Osteocyte (in vitro differentiated cells): ENCODE measurements at places on chromosomes 2 and 18. TPM values are rescaled to one million over a fixed set of nuclear protein-coding genes. Genes with fewer than 3 reads are reported as not detected.
A peak's percentile ranks its signal among the peaks of the same experiment; 100 is the strongest.

- DNase-seq: no peak
- no peaks in the 10 kb centered on the region for H3K27me3 ChIP-seq
- H3K4me3 ChIP-seq: no peak overlapping the region
- no peaks in the 10 kb centered on the region for H3K4me1 ChIP-seq
- H3K36me3 ChIP-seq: peaks cover 29% of the 10 kb centered on the region
- no peak overlapping the region for H3K27ac ChIP-seq
Measured at GRCh38 chr2:105834931-105835330, 90.2 kb downstream of the NCK2 start.

The QPCT gene
- not detected in 2 replicates for total RNA-seq

- peak overlapping the region; percentile 81 for H3K27ac ChIP-seq
- peaks cover 73% of the 10 kb centered on the region for H3K4me1 ChIP-seq
- H3K27me3 ChIP-seq: no peaks in the 10 kb centered on the region
Measured at GRCh38 chr2:231129216-231129615, 4.4 kb upstream of the HTR2B start.

The TXNDC2 gene
- total RNA-seq: 0.11 and 0.29 TPM in 2 replicates

- H3K4me3 ChIP-seq: no peak overlapping the region
- H3K4me1 ChIP-seq: peaks cover 10% of the 10 kb centered on the region
- no peak overlapping the region for H3K27ac ChIP-seq
- peaks cover 18% of the 10 kb centered on the region for H3K27me3 ChIP-seq
Measured at GRCh38 chr2:158753641-158754611, 41.2 kb upstream of the DAPL1 start.

GRCh38 chr2:128375454-128375853 is 56.8 kb upstream of the HS6ST1 start:
- no peak overlapping the region for H3K27ac ChIP-seq
- no peaks in the 10 kb centered on the region for H3K36me3 ChIP-seq
- H3K27me3 ChIP-seq: no peaks in the 10 kb centered on the region
- H3K4me1 ChIP-seq: peaks cover 41% of the 10 kb centered on the region
- no peak for DNase-seq

DNA sequence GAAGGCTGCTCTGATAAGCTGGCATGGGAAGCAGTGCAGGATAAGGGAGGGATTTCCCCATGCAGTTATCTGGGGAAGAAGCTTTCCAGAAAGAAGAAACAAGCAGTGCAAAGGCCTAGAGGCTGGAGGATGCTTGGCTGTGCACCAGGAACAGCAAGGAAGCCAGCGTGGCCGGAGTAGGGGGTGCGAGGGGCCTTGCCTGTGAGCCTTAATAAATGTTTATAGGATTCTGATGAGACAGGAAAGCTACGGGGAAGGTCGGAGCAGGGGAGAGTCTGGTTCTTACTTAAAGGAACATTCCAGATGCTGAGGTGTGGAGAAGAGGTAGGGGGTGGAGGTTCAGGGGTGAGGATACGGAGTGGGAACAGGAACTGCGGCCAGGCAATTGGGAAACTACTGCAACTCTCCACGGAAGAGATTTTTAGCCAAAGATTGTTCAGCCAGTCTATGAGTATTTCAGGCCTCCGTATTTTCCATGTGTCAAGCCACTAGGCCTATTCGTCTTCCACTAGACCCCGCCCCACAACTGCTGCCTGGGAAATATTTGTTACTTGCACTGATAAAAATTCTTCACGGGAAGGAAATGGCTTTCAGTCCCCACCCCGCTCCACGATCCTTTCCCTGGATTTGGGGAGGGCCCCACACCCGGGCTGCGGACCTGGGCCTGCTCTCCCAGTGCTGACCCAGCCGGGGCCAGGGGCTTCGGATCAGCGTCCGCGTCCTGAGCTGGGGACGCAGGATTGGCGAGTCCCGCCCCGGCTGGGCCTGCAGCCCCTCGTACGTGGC is 516 bp downstream of the EIF2AK2 start:
- no peak for DNase-seq
- peak overlapping the region; percentile 93 for H3K27ac ChIP-seq
- H3K4me3 ChIP-seq: peak overlapping the region; percentile 88
- H3K36me3 ChIP-seq: peaks cover 18% of the 10 kb centered on the region

- no peak overlapping the region for H3K4me3 ChIP-seq
- peaks cover 21% of the 10 kb centered on the region for H3K4me1 ChIP-seq
- H3K27me3 ChIP-seq: no peaks in the 10 kb centered on the region
- peak; percentile 62 for DNase-seq
- no peak overlapping the region for H3K27ac ChIP-seq
- peaks cover 37% of the 10 kb centered on the region for H3K36me3 ChIP-seq
Measured at GRCh38 chr2:238022594-238023157, 38.1 kb upstream of the SCLY start.

The ZNF396 gene
- total RNA-seq: 1.9 and 2.2 TPM in 2 replicates

GRCh38 chr2:151826737-151827157 is 1.5 kb downstream of the ARL5A start:
- no peak for DNase-seq
- H3K27me3 ChIP-seq: no peaks in the 10 kb centered on the region
- no peaks in the 10 kb centered on the region for H3K36me3 ChIP-seq
- peaks cover 38% of the 10 kb centered on the region for H3K4me1 ChIP-seq

DNA sequence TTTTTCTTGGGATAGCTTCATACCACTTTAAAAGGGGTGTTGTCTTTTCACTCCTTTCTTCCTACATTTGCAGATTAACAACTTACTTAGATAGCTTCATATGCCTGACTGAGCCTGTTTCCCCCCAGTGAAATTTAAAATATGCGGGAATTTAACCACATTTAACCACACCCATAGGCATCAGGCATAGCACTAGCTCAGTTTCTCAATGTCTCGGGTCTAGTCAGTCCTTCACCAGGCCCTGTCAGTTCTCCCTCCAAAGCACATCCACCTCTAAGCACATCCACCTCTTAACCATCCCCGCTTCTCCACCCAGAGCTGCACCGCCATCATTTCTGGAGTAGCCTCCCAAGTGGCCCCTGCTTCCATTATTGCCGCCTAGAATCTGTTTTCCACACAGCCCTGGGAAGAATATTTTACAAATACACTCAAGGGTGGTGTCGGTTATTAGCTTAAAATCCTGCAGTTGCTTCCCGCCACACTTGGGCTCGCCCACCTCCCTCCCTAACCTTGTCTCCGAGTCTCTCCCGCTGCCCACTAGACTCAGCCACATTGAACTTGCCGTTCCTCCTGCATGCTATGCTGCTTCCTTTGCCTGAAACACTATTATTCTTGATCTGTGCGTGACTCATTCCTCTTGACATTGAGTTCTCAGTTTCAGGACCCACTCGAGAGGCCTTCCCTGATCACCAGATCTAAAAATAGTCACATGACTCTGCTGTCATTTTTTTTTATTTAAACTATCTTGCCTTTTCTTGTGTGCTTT is 68.3 kb downstream of the SPTBN1 start:
- H3K4me3 ChIP-seq: peak overlapping the region; percentile 38
- H3K4me1 ChIP-seq: peaks cover 65% of the 10 kb centered on the region
- H3K36me3 ChIP-seq: peaks cover 31% of the 10 kb centered on the region
- no peak for DNase-seq
- no peaks in the 10 kb centered on the region for H3K27me3 ChIP-seq

- DNase-seq: no peak
- H3K36me3 ChIP-seq: peaks cover 6% of the 10 kb centered on the region
- H3K4me3 ChIP-seq: no peak overlapping the region
- no peaks in the 10 kb centered on the region for H3K27me3 ChIP-seq
Measured at GRCh38 chr2:214005337-214005736, 405.5 kb upstream of the VWC2L start.

DNA sequence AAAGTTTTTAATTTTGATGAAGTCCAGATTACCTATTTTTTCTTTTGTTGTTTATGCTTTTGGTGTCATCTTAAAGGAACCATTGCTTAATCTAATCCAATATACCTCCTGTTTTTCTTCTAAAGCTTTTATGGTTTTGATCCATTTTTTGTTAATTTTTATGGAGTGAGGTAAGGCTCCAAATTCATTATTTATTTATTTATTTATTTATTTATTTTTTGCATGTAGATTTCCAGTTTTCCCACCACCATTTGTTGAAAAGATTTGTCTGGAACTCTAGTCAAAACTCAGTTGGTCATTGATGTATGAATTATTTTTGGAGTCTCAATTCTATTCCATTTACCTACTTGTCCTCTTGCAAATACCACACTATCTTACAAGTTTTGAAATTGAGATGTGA is 99.4 kb upstream of the RBMS1 start:
- no peak overlapping the region for H3K27ac ChIP-seq
- no peaks in the 10 kb centered on the region for H3K4me1 ChIP-seq
- no peak for DNase-seq
- H3K27me3 ChIP-seq: no peaks in the 10 kb centered on the region
- H3K36me3 ChIP-seq: no peaks in the 10 kb centered on the region
